Stimulated activated CD4-positive, alpha-beta T cell treated with anti-CD3 and anti-CD28 coated beads, Interleukin-12 subunit alpha, Interleukin-12 subunit beta, amount 100 ng/mL, for 48 hours (primary cell): ENCODE measurements at places on chromosomes 16 and 17.

DNA sequence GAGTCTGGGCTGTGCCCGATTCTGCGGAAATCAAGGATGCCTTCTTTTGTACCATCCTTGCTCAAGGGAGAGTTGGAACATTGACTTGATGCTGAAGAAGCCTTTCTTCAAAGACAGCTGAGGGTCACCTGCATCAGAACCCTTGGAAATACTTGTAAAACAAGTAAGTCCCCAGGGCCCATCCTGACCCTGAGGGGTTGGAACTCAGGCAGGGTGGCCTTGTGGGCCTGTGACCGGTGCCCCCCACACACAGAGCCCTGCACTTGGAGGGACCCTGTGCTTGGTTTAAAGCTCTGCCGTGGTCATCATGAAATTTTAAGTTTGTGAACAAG lies 56.9 kb downstream of the WIPI1 start:
- DNase-seq, result no peak

DNA sequence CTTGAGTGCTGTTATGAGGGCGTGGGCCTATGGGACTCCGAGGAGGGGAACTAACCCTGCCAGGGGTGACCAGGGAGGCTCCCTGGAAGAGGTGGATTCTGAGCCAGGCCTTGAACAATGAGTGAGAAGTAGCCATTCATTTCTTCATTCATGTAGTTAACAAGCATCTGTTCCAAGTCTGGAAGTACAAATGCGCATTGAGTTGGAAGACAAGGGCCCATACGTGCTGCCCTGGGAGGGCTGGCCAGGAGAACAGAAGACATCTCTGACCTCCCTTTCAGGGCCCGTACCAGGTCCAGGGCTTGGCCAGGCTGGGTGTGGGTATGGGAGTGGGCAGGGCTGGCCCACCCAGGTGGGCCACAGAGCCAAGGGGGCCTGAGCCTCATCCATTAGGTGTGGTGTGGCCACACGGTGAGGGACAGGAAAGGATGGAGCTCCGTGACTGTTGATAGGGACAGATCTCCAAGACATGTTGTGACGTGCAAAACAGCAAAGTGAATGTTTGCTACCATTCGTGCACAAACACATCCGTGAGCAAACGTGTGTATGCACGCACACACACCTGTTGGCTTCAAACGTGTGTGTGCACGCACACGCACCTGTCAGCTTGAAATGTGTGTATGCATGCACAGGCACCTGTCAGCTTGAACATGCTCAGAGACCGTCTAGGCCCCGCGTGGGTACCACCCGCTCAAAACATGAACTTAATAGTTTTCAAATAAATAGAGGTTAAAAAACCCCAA lies 46.8 kb downstream of the ZDHHC7 start:
- no peak for DNase-seq

- no peak for DNase-seq
Measured at GRCh38 chr17:2621241-2621640, 27.8 kb downstream of the PAFAH1B1 start.

DNA sequence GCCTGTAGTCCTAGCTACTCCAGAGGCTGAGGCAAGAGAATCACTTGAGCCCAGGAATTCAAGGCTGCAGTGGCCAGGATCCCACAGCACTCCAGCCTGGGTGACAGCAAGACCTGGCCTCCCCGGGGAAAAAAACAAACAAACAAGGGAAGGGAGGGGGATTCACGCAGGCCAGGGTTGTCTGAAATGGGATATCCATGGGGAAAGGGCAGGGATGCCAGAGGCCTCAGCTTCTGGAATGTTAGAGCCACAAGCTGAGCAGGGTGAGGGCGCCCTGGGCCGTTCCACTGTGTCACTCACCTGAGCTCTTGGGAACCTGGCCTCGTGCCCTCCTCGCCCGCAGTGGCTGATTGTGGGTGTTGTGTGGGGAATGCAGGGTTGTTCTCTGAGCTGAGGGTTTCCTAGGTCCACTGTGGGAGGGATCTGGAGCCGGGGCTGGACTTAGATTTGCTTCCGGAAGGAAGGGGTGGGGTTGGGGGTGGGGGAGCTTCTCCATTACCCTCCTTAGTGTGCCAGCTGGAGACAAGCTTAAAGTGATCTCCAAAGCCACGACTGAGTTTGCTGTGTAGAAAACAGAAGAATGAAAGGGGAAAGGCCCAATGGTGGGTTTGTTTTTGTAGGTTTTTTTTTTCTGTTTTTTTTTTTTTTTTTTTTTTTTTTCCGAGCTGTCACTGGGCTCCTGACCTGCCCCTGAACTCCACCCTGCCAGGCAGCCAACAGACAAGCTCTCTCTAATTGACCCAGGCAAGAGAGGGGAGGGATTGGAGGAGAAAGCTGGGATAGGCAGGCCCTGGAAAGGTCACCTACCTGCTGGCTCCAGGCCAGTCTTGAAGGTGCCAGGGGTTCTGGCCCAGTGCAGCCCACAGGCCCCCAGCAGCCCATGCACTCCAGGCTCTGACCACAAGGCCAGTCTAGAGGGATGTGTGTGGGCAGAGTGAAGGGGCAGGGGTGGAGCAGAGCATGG lies at the start of gene SULT1A1:
TSS of gene SULT1A1 (minus strand) at position 414 of the 964 bp plus-strand sequence. CDS start 1,189 bp downstream, outside the sequence.
- no peak for DNase-seq

DNA sequence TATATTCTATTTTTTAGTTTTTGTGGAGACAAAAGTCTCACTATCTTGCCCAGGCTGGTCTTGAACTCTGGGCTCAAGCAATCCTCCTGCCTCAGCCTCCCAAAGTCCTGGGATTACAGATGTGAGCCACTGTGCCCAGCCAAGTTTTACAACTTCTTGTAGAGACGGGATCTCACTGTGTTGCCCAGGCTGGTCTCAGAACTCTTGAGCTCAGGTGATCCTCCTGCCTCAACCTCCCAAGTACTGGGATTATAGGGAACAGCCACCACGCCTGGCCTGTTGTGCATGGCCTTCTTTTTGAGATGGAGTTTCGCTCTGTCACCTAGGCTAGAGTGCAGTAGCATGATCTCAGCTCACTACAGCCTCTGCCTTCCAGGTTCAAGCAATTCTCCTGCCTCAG lies 6.2 kb upstream of the CENPT start:
- no peak for DNase-seq

GRCh38 chr16:20883554-20884239 lies 16.5 kb downstream of the DCUN1D3 start:
- DNase-seq, result no peak

DNA sequence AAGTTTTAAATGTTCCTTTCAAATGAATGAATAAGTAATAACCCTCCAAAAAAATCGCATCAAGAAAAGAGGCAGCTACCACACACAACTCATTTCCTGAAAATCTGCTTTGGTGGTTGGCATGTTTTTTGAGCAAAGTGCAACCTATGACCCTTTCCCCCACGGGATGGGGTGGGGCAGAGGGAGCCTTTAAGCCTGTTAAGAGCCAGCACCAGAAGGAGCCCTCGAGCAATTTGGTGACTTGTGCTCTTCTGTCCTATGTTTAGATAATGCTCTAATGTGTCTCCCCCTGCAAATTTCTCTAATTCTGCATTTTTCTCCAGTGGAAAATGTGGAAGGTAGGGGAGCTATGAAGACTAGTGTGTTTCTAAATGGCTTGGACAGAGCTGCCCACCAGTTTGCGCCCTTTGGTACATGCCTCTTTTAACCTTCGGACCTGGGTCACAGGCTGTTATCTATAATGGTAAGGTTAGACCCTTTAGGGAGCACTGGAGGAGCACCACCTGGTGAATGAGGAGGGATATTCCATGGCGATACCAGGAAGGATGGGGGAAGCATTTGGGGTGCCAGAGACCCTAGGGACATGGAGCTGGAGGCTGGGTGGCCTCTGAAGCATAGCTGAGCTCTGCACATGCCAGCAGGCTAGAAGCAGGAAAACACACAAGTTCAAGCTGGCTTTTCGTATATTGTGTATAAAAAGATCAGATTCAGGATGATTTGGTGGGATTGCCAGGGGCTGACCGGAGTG lies 1.6 kb downstream of the PYCARD start:
- DNase-seq, result no peak

DNA sequence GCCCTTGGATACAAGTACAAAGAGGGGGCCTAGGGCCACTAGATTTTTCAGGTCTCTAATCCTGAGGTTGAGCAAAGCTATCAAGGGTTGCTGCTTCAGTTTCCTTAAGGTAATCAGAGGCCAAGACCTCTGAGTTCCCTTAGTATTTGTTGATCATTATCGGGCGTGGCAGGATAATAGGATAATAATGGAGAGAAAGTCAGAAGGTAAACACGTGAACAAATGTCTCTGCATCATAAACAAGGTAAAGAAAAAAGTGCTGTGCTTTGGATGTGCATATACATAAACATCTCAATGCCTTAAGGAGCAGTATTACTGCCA lies 41.5 kb upstream of the YPEL2 start:
- DNase-seq, result no peak

DNA sequence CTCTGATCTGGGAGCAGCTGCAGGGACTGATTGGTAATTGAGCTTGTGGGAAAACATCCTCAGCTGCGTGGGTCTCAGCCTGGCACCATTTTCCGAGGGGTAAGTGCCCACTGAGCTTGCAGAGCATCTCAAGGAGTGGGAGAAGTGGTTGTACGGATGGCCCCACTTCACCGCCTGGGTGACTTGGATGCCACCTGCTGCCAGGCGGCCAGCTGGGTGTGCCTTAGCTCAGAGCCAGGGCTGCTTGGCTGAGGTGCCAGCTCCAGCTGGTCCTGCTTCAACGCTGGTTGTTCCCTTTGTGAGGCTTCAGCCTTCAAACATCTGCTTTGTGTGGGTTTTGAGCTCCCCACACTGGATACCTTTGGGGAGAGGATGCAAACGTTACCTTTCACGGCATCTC lies 482.7 kb upstream of the EEF2KMT start:
- no peak for DNase-seq

GRCh38 chr17:80586846-80587228 lies 42.2 kb downstream of the RPTOR start:
- no peak for DNase-seq

- no peak for DNase-seq
Measured at GRCh38 chr17:81517339-81518112, 4.9 kb upstream of the ACTG1 start.

DNA sequence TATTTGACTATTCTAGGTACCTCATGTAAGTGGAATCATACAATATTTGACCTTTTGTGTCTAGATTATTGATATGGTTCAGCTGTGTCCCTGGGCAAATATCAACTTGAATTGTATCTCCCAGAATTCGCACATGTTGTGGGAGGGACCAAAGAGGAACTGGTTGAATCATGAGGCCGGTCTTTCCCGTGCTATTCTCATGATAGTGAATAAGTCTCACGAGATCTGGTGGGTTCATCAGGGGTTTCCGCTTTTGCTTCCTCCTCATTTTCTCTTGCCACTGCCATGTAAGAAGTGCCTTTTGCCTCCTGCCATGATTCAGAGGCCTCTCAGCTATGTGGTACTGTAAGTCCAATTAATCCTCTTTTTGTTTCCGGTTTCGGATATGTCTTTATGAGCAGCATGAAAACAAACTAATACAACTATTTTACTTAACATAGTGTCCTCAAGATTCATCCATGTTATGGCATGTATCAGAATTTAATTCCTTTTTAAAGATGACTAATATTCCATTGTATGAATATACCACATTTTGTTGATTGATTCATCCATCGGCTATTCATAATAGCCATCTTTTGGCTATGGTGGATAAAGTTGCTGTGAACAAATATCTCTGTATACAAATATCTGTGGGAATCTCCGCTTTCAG lies 129.1 kb downstream of the FTO start:
- DNase-seq, result no peak
